ENCODE measurements at places on chromosomes 4 and X.

DNA sequence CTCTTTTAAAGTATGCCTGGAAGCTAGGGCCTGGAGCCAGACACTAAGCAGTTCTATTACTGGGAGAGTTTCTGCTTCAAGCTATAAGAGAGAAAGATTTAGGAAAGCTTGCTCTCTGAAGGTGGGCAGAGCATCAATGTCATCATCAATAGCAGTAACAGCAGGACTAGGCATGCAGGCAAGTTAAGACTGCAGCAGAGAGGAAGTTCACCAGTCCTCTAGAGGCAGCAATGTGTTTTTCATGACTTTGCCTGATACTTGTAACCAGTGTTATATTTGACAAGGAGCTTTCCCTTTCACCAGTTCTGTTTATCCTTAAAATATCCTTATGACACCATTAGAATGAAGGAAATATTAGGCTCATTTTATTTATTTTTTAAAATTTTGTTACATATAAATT lies 237.9 kb downstream of the KCTD8 start:
- no peak for DNase-seq

DNA sequence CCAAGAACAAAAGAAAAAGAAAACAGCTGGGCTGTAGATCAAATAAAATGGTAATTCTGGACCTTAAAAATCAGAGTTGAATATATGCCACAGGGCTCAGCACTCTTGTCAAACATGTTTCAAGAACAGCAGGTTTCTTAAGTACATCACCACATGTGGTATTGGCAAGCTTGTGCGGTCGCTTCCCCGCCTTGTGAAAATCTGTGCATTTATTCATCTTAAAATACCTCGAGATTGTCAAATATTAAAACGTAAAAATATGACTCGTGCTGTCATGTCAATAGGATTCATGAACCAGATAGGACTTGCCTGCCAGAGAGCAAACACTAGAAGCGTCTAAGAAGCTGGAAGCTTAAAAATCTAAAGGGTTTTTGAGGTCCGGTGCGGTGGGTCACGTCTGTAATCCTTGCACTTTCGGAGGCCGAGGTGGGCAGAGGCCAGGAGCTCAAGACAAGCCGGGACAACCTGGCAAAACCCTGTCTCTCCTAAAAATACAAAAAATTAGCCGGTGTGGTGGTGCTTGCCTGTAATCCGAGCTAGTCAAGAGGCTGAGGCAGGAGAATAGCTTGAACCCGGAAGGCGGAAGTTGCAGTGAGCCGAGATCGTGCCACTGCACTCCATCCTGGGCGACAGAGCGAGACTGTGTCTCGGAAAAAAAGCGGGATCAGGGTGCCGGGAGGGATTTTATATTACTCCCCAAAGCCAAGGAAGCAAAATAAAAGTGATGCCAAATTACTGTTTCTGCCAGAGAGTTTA lies 40.2 kb upstream of the TMEM154 start:
- no peak for DNase-seq

GRCh38 chrX:20228245-20228644 lies 38.5 kb downstream of the RPS6KA3 start:
- no peak for DNase-seq

GRCh38 chrX:44012484-44013096 lies 39.4 kb upstream of the NDP start:
- DNase-seq = peak; percentile 66

DNA sequence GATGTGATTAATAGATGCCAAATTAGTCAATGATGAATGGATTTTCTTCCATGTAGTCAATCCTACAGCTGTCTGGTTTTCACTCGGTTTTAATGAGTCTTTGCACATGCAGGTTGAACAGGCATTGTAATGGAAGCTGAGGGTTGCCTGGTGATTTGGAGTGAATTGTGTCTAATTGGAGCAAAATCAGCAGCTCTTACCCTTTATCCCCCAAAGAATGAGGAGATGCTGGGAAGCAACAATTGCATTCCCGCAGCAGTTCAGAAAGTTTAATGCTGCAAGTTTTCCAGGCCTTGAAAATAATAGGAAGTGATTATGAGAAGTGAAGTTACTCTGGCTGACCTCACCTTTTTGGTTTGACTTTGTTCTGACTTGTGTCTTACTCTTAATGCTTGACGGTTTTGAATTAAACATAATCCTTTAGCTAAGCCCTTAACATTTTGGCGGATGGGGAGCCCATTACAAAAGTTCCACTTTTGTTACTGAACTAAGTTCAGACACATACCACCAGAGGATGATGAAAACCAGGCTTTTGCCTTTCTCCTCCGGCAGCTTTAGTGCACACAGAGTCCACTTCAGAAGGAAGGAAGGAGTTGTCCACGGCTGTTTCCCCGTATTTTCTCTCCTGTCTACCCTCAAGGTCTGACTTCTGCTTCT lies 78.8 kb upstream of the TBC1D9 start:
- DNase-seq = no peak

DNA sequence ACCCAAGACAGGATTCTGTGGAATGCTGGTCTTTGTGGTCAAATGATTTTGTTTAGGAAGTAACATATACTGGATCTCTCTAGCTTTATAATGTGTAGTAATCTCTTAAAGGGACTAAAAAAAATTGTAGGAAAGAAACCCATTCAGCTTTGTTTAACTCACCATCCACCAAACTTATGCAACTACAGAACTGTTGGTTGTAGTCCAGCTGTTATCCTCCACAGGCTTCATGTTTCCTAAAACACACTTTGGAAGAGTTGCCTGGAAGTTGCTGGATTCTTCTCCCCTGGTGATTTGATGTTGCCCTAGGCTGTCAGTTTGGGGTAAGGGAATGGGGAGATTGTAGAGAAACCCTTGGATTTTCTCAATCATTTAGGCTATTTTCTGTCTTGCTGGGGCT lies 89.3 kb downstream of the RLIM start:
- no peak for DNase-seq

GRCh38 chrX:31287861-31288260 lies 216.0 kb upstream of the FTHL17 start:
- no peak for DNase-seq

- DNase-seq = no peak
These were observed 6.7 kb downstream of the TCEAL1 start for GRCh38 chrX:103635436-103635835.

DNA sequence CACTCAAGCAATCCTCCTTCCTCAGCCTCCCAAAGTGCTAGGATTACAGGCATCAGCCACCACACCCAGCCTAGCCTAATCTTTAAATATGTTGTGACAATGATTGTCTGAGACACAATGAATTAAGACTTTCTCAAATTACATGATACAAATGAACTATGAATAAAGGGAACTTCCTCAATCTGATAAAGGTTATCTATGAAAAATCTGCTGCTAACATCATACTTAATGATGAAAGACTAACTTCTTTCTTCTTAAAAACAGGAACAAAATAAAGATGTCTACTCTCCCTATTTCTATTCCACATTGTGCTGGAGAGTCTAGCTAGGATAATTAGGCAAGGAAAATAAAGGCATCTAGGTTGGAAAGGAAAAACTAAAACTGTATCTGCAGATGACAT lies 60.0 kb downstream of the PDHA1 start:
- DNase-seq = no peak

DNA sequence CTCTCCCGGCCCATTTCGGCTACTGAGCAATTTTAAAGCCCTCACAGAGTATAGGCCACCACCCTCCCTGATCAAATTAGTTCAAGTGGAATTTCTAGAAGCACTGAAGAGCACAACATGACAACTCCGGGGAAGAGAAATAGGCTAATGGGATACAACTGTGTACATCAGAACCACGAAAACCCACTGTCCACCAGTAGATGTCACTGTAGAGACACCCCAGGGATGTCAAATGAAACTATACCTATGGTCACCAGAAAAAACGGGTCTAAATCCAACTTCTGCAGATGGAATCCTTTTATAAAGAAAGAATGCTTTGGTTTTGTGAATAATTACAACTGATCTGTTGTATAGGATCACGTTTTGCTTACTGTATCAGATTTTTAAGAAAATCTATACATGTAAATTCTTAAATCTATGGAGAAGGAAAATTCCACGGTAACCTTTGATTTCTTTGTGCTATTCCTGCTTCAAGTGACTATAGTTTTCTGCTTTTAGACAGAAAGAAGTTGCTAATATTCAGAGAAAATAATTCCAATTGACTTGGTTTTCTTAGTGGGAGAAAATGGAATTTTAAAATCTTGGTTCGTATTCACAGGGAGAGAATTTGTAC lies 29.5 kb upstream of the MAP3K15 start:
- peak; percentile 75 for DNase-seq

GRCh38 chr4:102477657-102478056 lies 23.5 kb upstream of the NFKB1 start:
- no peak for DNase-seq

- DNase-seq = no peak
These were observed 79.4 kb upstream of the SPRY1 start for GRCh38 chr4:123317211-123317610.

- peak; percentile 18 for DNase-seq
These were observed 12.3 kb downstream of the MMRN1 start for GRCh38 chr4:89906777-89907521.

GRCh38 chr4:1082215-1083182 lies 30.9 kb downstream of the RNF212 start:
- peak; percentile 27 for DNase-seq

DNA sequence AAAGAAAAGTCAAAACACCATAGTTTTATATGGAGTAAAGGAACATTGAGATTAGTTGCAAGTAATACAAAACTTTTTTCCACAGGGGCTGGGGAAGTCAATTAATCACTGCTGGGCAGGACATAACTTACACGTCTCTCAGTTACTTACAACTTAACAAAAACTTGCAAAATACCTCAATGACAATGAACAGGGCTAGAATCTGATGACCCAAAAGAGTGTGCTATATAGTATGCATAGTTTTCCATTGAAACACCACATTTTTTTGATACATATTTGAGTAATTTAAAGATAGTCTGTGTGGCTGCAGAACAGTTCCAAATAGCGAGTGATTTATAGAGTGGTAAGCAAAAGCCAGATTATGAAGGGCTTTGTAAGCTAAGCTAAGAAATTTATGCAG lies 172.3 kb upstream of the TRPC5 start:
- DNase-seq = no peak

DNA sequence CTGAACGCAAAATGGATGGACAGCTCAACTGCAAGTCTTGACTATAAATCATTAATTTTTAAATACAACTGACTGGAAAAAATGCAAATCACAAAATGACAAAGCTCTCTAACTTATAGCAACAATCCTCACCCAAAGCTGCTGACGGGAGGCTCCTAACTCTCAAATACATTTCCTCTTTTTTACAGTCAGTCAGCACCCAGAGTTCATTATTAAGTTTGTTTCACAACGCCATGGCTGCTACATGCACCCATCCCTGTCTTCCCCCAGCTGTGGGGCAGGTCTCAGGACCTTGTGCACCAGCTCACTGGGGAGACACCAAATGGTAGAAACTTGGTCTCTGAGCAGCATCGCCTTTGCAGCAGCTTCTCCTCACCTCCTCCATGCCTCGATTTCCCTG lies 97.6 kb downstream of the SLC34A2 start:
- DNase-seq = no peak

- peak; percentile 1 for DNase-seq
These were observed 377.1 kb upstream of the HS3ST1 start for GRCh38 chr4:11805842-11806241.

DNA sequence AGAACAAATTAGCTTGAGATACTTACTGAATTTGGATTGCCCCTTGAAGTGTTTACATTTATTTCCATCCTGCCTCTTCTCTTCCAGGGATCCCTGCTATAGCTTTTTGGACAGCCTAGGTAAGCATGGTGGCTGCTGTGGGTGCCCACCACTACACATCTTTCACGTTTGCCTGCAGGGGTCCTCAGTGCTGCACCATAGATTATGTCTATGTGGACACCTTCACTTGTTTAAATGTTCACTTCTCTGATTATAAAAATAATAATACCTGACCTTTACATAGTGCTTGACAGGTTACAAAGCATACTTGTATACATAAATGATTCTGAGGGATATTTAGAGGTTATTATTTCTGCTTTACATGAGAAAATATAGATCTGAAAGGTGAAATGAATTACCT lies 67.9 kb upstream of the SLC4A4 start:
- peak; percentile 39 for DNase-seq

DNA sequence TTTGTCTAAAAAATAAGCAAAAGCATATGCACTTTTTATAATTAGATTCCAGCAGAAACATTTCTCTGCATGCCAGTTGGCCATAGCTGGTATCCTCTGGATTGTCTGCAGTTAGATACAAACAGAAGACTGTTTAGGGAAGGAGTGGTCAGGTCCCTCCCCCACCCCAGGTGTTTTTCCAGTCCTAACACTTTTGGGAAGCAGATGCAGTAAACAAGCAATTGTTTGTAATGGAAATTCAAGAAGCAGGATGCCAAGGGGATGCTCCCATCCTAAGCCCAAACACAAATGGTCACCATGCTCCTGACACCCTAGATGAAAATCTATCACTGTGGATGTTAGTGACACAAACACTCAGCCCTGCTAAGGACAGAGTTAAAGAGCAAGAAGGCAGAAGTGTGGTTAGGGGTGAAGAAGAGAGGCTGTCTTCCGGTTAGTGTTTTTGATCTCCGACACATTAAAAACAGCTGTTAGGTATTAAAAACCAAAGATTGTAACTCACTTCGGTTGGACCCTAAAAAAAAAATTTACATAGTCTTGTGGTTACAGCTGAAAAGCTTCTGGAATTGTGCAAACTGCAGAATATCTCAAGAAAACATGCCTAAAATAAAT lies 7.9 kb downstream of the LEF1 start:
- no peak for DNase-seq

- DNase-seq = no peak
These were observed 83.2 kb upstream of the USP9X start for GRCh38 chrX:41002026-41002425.

DNA sequence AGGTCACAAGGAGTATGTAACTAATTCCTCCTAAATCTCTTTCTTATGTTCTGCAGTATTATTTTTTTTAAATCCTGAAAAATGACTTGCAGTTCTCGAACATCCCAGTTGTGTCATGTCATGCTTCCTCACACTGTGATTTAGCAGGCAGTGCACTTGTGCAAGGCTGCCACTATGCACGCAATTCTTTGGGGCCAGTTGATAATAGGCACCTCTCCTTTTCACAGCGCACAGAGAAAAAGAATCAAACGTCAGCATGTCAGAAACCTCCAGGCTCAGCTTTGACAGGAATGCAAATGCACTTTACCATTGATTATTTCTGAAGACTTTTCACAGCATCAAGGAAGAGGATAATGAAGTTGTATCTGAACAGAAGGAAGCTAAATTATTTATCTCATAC lies 62.9 kb downstream of the FGF13 start:
- no peak for DNase-seq

- peak; percentile 47 for DNase-seq
These were observed 347.8 kb upstream of the PITX2 start for GRCh38 chr4:110970642-110971041.

- DNase-seq = no peak
These were observed 33.2 kb downstream of the PPP2R2C start for GRCh38 chr4:6439120-6439762.

GRCh38 chrX:118730500-118731247 lies 3.3 kb downstream of the IL13RA1 start:
- DNase-seq = no peak

- no peak for DNase-seq
These were observed 90.4 kb downstream of the PHKA2 start for GRCh38 chrX:18893536-18893935.

GRCh38 chr4:138693526-138693925 lies 322.1 kb upstream of the NOCT start:
- DNase-seq = no peak

Measured in activated CD4-positive, alpha-beta T cell treated with anti-CD3 and anti-CD28 coated beads, Interleukin-2, Interleukin-6, amounts not matched to agents 100 ng/mL and 50 ng/mL, durations not matched to agents 16 hours and 8 hours (primary cell).